ENCODE measurements at places on chromosomes 3 and 15. TPM values are rescaled to one million over a fixed set of nuclear protein-coding genes. Genes with fewer than 3 reads are reported as not detected.
A peak's percentile ranks its signal among the peaks of the same experiment; 100 is the strongest.

The PLSCR4 gene
- total RNA-seq = 25.6 TPM

The FOXB1 gene
- not detected for total RNA-seq

The ERC2 gene
- total RNA-seq = not detected

The PRSS50 gene
- total RNA-seq = not detected

The FMN1 gene
- 36.9 TPM for total RNA-seq

The MEGF11 gene
- not detected for total RNA-seq

The CLSTN2 gene
- 3.3 TPM for total RNA-seq

The SERPINI2 gene
- 5.0 TPM for total RNA-seq

The MST1R gene
- total RNA-seq = 177 TPM

The SUSD5 gene
- total RNA-seq = 0.40 TPM

The MUSTN1 gene
- 28.9 TPM for total RNA-seq

DNA sequence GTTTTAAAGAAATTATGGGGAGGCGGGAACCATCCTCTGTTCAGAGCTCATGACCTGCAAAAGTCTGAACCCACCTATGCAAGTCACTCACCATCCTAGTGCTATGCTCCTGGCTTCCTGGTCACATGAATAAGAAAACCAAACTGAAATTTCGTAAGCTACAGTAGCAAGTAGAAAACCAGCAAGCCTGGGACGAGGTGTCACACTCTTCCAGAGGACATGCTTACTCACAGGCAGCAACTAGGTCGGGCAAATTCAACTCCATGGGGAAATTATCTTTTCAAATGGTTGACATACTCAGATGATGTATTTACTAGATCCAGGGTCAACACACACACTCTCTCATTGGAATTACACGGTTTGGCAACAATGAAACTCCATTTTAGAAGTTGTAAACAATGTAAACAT lies 31.3 kb downstream of the LDHAL6B start:
- H3K36me3 ChIP-seq = peaks cover 14% of the 10 kb centered on the region
- H3K27me3 ChIP-seq = no peaks in the 10 kb centered on the region
- no peak overlapping the region for H3K4me3 ChIP-seq
- H3K4me1 ChIP-seq = no peaks in the 10 kb centered on the region

GRCh38 chr3:74055061-74055460 lies 430.3 kb upstream of the PDZRN3 start:
- no peak for DNase-seq
- no peaks in the 10 kb centered on the region for H3K27me3 ChIP-seq
- H3K36me3 ChIP-seq = no peaks in the 10 kb centered on the region

DNA sequence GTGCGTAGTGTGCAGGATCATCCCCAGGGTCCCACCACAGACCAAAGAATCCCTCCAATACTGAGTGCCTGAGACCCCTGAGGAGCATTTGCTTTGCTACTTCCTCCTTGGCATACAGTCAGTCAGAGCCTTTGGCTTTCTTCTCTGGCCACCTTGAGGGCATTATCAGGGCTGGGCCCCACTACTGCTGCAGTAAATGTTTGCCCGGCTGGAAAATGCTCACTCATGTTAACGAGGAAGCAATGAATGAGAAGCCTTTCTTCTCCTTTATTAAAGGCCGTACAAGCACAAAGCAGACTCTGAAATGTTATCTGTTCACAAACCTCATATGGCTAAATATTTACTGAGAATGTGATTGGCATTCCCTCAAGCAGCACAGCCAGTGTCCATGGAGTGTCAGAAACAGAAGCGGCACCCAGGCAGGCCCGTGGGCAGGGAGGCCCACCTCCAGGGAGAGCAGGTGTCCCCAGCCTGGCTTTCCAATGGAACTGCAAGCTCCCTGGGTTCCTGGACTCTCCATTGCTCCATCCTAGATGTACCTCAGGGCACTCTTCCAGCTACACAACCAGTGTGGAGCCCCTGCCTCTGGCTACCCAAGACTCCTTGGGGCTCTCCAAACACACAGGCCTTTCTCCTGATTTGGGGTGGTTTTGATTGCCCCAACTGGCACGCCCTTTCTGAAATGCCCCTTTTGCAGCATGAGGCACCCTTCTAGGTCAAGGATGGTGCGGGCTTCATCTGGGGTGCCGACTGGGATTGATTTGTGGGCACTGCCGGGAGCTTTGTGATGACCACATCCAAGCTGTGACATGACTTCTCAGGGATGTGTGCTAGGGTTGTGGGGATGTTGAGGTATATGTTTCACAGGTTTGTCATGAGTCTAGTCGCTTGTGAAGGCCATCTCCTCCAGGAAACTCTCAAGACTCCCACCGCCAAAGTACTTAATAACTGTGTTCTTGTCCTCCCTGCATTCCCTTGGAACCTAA lies 195.6 kb downstream of the FAM43A start:
- H3K4me3 ChIP-seq = no peak overlapping the region
- no peaks in the 10 kb centered on the region for H3K27me3 ChIP-seq
- peaks cover 17% of the 10 kb centered on the region for H3K4me1 ChIP-seq

- no peak overlapping the region for H3K27ac ChIP-seq
- DNase-seq = no peak
- H3K27me3 ChIP-seq = no peaks in the 10 kb centered on the region
- H3K36me3 ChIP-seq = no peaks in the 10 kb centered on the region
- no peak overlapping the region for H3K4me3 ChIP-seq
These were observed 487.7 kb upstream of the RASGRP1 start for GRCh38 chr15:39052323-39052705.

DNA sequence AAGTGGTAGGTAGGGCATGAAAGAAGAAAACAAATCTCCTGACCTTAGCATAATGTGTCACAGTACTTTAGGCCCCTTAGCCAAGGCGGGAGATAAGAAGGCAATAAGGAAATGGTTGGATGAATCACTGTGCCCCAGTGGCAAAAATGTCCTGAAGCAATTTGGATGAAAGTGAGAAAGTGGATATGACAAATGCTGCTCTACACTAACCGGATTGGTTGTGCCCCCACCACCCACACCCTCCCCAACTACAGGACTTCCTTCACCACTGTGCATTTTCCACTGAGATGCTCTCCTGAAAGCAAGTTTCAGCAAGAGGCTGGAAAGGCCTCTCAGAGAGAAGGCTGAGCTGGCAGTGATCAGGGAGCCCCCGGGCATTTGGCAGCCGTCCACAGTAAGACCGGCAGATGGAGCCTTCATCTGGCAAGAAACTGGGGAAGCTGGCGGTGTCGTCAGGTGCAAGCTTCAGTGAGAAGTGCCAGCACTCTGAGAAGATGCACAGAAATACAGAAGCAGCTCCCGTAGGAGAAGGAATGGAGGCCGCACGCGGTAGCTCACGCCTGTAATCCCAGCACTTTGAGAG lies 63.8 kb downstream of the ATP1B3 start:
- peak overlapping the region; percentile 35 for H3K4me3 ChIP-seq
- H3K36me3 ChIP-seq = no peaks in the 10 kb centered on the region
- no peak for DNase-seq

DNA sequence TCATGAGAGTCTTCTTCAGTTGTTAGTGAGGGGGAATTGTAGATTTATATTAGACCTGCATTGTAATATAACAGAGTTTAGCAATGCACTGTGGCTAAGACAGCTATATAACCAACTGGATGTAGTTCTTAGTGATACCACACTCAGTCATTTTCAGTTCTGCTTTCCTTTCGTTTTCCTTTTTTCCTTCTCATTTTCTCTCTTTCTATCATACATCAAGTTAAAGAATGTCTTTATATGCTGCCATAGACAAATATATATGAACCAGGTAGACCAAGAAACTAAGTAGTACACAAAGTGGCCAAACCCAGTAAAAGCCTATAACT lies 43.7 kb upstream of the CD47 start:
- H3K27ac ChIP-seq = no peak overlapping the region
- no peak for DNase-seq
- no peak overlapping the region for H3K4me3 ChIP-seq
- no peaks in the 10 kb centered on the region for H3K27me3 ChIP-seq
- peaks cover 3% of the 10 kb centered on the region for H3K4me1 ChIP-seq

- no peaks in the 10 kb centered on the region for H3K4me1 ChIP-seq
- no peak overlapping the region for H3K4me3 ChIP-seq
- no peaks in the 10 kb centered on the region for H3K27me3 ChIP-seq
- H3K36me3 ChIP-seq = no peaks in the 10 kb centered on the region
- no peak overlapping the region for H3K27ac ChIP-seq
These were observed 318.5 kb upstream of the TBL1XR1 start for GRCh38 chr3:177515786-177516157.

GRCh38 chr15:62961134-62961533 lies 81.4 kb upstream of the TPM1 start:
- H3K27me3 ChIP-seq = no peaks in the 10 kb centered on the region
- no peak for DNase-seq
- H3K4me3 ChIP-seq = no peak overlapping the region
- no peaks in the 10 kb centered on the region for H3K36me3 ChIP-seq
- no peaks in the 10 kb centered on the region for H3K4me1 ChIP-seq

DNA sequence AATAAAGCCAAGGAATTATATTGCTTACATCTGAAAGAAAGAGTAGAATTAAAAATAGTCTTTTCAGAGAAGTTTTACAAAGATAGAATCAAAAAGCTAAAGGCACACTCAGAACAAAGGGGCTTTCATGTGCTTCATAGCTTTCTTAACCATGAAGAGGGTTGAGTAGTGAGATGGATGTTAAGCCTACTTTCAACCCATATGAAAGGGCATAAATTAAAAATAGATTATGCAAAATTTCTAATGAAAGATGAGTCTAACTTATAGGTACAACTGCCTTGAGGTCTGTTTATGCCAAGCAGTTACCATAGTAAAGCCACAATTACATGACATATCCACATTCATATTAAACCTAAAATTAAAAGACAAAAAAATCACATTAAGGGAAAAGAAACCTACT lies 223.3 kb upstream of the ARHGEF26 start:
- no peaks in the 10 kb centered on the region for H3K36me3 ChIP-seq
- no peak overlapping the region for H3K27ac ChIP-seq
- no peak overlapping the region for H3K4me3 ChIP-seq
- no peaks in the 10 kb centered on the region for H3K4me1 ChIP-seq
- no peak for DNase-seq

DNA sequence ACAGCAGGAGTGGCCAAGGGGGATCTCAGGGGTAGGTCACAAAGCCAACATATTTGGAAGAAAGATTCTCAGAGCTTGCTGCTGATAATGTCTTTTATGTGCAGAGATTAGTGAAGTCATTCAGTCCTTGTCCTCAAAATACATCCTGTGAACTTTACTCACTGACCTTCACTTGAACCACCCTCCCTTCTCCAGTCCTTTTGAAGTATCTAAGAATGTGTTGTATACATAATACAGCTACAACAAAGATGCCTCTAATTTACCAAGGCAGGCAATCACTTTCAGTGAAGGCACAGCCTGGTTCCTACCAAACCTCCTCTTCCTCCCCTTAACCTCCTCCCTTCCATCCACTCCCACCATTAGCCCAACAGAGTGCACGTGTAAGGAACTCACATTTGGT lies 38.3 kb downstream of the ETV5 start:
- DNase-seq = no peak
- no peak overlapping the region for H3K4me3 ChIP-seq
- no peak overlapping the region for H3K27ac ChIP-seq
- H3K27me3 ChIP-seq = no peaks in the 10 kb centered on the region
- no peaks in the 10 kb centered on the region for H3K36me3 ChIP-seq

DNA sequence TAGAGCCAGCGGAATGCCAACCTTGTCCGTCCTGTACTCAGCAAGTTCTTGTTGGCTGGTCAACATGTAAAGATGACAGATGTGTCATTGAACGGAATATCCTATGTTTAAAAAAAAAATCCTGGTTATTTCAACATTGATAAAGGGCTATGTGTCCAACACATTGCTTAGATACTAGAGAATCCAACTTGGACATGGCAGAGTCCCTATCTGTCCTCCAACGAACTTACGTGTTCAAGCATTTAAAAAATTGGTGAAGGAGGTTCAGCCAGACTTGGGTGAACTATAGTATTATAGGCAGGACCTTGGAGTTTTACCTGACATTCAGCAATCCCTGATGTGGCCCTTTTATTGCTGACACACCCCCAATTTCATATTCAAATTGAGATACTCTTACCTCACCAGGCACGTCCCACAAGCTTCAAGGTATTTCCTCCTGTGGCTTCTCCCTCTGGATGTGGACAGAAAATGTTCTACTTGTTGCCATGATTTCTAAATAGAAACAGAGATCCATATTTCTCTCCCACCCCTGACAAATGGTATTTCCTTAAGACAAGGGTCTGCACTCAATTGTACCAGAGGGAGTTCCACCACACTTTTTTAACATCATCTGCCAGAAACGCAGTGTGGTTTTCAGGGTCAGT lies 207.7 kb upstream of the TPM1 start:
- H3K4me3 ChIP-seq = no peak overlapping the region
- peaks cover 34% of the 10 kb centered on the region for H3K36me3 ChIP-seq
- H3K27me3 ChIP-seq = no peaks in the 10 kb centered on the region
- peak overlapping the region; percentile 61 for H3K27ac ChIP-seq
- H3K4me1 ChIP-seq = no peaks in the 10 kb centered on the region

- no peak for DNase-seq
- H3K4me1 ChIP-seq = no peaks in the 10 kb centered on the region
- no peak overlapping the region for H3K27ac ChIP-seq
These were observed 102.0 kb downstream of the LMLN start for GRCh38 chr3:198062068-198062465.

GRCh38 chr3:54206874-54207273 lies 84.5 kb downstream of the CACNA2D3 start:
- H3K27ac ChIP-seq = no peak overlapping the region
- no peak overlapping the region for H3K4me3 ChIP-seq
- H3K27me3 ChIP-seq = no peaks in the 10 kb centered on the region
- H3K36me3 ChIP-seq = no peaks in the 10 kb centered on the region
- H3K4me1 ChIP-seq = no peaks in the 10 kb centered on the region

DNA sequence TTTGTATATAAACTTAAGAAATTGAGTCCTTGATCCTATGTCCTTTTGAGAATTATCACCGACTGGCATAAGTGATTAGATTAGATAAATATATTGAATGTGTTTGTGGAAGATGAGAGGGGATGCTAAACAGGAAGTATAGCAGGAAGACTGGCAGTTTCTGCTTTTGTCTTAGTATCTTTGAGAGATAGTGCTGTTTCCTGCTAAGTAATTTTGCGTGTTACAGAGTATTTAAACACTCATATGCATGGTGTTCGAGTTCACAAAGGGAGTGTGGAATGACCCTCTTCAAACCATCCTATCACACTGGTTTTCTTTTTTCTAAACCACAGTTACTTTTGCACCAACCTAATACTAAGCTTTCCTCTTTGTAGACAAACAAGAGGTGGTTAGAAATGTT lies 106.0 kb downstream of the KLHL25 start:
- no peaks in the 10 kb centered on the region for H3K27me3 ChIP-seq
- H3K36me3 ChIP-seq = no peaks in the 10 kb centered on the region
- H3K27ac ChIP-seq = peak overlapping the region; percentile 55

GRCh38 chr15:33296050-33296449 lies 14.7 kb upstream of the RYR3 start:
- no peaks in the 10 kb centered on the region for H3K4me1 ChIP-seq
- H3K36me3 ChIP-seq = no peaks in the 10 kb centered on the region

- H3K36me3 ChIP-seq = no peaks in the 10 kb centered on the region
- no peak overlapping the region for H3K4me3 ChIP-seq
- H3K4me1 ChIP-seq = no peaks in the 10 kb centered on the region
- no peaks in the 10 kb centered on the region for H3K27me3 ChIP-seq
- DNase-seq = no peak
These were observed 49.1 kb downstream of the DNASE1L3 start for GRCh38 chr3:58161435-58162398.

- H3K27me3 ChIP-seq = no peaks in the 10 kb centered on the region
- no peak overlapping the region for H3K27ac ChIP-seq
- no peak for DNase-seq
- no peaks in the 10 kb centered on the region for H3K4me1 ChIP-seq
- no peak overlapping the region for H3K4me3 ChIP-seq
These were observed 760.1 kb upstream of the NECTIN3 start for GRCh38 chr3:110311541-110311940.

Data from Peyer's patch (tissue), 4 donors.